B cell (primary cell): ENCODE measurements at places on chromosomes 11 and 22.
A peak's percentile ranks its signal among the peaks of the same experiment; 100 is the strongest.

DNA sequence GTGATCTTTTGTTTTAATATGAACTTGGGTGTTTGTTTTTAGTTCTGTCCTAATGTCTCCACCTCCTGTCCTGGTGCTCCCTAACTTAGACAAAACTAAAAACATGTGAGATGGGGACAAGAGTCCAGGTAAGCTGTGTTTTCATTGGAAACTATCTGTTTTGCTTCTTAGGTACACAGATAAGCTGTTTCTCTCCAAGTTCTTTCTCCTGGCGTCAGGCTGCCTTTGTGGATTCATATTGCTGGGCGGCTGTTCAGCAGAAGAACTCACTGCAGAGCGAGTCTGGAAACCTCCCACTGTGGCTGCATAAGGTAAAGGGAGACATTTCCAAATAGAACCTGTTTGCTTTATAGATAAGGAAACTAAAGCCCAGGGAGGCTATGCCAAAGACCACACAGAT, 24.7 kb downstream of the PANX1 start:
- DNase-seq, result no peak

DNA sequence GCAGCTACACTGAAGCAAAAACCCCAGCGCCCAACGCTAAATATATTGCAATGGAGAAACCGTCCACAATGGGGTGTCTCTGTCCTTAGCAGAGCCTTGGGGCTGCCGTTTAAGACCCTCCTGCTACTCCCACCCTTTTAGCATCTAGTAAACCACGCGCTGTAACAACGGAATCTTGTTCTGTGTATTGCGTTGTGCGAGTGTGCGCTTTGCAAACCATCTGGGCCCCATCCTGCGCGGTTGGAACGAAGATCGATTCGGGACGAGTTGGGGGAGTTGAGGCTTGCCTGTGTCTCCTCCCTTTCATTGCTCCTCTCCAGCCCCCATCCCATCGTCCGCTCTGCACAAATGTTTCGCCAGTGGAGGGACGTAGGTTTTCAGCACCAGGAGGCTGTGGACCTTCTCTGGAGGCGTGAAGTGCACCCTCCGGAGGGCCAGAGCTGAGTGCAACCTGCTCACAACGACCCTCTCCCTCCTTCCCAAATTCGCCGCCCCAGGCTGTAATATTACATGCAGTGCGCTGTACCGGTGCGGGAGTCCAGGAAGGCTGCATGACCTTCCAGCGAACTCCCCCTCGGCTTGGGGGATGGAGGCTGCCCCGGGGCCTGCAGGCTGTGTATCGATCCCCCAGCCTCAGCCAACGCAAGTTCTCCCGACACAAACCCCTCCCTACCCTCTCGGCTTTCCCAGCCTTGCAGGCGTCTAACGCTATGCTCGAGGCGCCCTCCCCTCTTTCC, 1.6 kb upstream of the KMT2A start:
- peak; percentile 62 for DNase-seq

DNA sequence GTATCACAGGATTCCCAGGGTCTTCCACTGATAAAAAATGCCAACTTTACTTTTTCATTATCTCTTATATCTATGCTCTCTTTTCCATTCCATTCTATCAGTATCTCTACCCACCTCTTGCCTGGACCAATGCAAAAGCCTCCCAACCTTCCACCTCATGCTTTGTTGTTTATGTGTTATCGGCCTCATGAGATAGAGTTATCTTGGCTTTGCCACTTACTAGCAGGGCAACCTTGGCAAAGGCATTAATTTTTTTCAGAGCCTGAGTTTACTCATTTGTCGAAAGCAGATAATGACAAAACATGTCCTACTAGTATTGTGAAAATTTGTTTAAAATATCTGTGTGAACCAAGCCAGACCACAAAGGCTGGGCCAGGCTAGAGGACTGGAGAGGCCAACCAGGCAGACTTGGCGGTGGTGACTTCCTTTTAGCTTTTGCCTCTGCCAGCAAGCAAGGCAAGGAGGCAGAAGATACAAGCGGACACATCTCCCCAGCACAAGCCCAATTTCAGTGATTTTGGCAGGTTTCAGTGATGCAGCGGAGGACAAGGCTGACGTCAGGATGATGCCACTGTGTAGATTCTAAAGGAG, 106.9 kb downstream of the ADAMTS15 start:
- DNase-seq, result no peak

DNA sequence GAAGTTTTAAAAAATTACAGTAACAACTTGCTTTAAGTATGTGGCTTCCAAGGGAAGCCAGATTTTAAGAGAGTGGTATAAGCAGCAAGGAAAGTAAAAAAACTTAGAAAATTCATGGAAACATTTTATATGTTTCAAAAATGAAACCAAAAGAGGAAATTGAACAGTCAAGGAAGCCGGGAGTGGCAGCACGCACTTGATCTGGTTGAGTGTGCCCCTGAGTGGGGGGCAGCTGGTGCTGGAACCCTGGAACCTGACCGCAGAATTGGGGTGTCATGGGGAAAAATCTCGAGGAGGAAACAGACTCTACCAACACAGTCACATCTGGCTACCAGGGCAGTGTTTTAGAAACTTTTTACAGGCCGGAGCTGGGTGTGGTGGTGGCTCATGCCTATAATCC, 14.0 kb downstream of the MICALL1 start:
- peak; percentile 45 for DNase-seq

GRCh38 chr22:17672417-17672991, 33.9 kb downstream of the BCL2L13 start:
- no peak for DNase-seq

- DNase-seq, result peak; percentile 42
Measured at GRCh38 chr22:45946805-45947600, 30.0 kb downstream of the WNT7B start.

DNA sequence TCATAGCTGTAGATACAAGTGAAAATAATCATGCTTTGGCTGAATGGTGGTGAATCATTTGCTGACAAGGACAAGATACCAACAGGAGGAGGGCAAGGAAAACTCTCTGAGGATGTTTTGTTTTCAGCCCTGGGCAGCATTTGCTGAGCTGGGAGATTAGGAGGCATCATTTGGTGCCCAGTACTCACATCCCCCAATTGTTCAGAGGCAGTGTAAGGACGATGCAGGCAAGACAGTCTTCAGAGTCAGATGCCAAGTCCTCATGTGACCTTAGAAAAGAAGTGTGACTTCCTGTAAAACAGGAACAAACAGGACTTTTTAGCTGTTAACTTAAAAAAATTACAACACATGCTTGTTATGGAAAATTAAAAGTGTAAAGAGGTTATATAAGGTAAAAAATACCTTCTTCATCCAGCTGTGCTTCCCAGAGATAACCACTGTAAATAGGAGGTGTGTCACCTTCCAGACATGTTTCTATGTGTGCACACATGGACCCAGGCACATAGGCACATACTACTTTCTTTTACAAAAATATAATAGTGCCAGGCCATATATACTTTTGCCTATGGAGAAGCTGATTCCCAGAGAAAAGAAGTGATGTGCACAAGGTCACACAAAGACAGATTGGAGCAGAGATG, 18.0 kb downstream of the CNTF start:
- DNase-seq, result no peak

DNA sequence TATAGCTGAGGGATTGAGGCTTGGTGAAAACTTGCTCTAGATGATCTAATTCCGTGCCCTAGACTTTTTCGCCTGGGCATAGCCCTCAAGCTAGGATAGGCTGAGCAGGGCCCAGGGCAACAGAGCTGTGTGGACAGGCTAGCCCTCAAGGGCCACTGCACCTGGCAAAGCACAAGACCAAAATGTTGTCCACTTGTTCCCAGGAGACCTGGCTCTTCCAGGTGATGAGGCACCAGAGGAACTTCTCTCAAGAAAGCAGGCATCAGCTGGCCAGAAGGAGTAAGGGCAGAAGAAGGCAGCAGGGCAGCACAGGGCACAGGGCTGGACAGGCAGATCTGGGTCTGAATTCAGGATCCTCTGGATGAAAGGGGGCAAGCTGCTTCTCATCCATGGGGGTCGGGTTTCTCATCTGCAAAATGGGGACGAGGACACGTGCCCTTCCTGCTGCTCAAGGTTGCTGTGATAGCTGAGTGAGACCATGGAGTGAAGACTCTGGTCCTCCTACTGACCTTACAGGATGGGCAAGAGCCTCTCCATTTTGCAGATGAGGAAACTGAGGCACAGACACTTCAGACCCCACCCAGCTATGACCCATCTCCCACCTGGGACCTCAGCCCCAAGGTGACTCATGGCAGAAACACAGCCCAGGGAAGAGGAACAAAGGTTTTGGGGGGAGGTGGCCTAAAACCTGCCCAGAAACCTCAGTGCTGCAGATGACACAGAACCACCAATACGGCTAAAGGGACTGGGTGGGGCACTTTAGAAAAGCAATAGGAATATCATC, 42.2 kb upstream of the PRDM11 start:
- DNase-seq, result peak; percentile 13

DNA sequence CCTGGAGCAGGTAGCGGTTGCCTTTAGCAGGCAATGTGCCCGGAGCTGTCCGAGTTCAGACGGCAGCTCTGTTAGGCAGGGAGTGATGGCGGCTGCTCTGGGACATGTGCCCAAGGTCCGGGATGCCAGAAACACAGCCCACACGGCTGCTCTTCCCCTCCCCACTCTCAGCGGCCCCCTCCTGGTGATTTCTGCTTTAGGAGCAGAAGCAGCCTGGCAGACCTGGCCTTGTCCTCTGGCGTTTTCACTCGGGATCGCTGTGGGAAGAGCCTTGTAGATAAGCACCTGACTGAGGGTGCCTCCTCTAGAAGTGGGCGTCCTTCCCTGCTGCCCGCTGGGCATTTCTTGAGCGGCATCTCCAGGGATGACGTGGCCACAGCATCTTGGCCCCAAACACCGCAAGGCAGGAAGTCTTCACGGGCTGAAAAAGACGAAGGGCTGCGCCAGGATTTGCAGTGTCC, 392.2 kb downstream of the TBC1D22A start:
- no peak for DNase-seq

DNA sequence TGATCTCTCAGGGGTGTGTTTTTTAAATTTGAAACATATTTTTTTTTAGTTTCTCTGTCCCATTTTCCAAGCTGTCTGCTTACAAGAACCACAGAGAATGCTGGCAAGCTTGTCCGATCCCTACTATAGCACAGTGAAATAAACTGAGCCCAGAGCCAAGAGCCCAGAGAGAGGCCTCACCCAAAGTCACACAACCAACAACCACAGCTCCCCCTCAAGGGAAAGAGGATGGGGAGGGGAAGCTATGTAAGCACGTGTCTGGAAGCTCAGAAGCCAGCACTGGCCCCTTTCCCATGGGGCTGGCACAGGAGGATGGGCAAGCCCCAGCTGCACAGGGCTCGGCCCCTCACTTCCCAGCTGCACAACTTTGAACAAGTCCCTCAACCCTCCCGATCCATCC, 3.2 kb upstream of the SART1 start:
- DNase-seq, result no peak

DNA sequence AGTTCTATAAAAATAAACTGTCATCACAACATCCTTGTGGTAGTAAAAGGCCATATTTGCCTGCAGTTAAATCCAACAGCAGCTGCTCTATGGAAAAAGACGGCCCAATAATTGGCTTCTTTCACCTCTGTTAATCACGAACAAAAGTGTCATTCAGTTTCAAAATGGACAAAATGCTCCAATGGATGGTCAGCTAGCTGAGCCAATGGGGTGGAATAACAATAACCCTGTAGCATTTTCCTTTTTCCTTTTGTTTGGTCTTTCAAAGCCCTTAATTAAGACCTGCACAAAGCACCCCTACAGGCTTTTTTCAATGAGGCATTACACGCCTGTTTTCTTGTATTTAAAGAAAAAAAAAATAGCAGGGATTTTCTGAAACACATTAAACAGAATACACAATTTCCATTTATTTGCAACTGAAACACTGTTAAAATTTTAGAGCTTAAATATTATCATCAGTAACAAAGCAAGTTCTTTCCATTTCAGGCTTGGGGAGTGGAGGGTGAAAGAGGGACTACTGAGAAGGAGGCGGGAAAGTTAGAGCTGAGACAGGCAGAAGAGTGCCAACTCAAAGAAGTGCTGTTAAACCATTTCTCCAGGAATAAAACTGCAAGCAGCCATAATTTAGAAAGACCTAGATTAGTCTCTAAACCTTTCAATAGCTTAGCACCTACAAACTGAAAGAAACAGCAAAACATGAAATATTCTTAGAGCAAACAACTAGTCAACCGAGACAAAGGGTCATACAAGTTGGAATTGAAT, 28.7 kb downstream of the LGR4 start:
- no peak for DNase-seq

DNA sequence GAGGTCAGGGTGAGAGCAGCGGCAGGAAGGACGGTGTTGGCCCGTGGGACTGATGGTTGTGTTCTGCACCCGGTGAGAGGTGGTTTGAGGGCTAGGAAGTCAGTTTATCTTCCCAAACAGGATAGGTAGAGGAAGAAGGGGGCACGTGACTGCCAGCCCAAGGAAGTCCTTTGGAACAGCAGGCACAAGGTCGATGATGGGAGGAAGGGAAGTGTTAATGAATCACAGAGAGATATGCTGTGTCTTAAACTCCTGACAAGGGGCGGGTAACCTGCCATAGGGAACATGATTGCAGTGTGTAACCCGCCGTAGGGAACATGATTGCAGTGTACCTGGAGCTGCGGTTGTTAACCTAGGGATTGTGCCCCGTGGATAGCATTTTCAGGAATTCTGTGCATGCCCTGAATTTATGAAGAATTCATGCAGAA, 49.0 kb downstream of the PRR5L start:
- DNase-seq, result no peak

DNA sequence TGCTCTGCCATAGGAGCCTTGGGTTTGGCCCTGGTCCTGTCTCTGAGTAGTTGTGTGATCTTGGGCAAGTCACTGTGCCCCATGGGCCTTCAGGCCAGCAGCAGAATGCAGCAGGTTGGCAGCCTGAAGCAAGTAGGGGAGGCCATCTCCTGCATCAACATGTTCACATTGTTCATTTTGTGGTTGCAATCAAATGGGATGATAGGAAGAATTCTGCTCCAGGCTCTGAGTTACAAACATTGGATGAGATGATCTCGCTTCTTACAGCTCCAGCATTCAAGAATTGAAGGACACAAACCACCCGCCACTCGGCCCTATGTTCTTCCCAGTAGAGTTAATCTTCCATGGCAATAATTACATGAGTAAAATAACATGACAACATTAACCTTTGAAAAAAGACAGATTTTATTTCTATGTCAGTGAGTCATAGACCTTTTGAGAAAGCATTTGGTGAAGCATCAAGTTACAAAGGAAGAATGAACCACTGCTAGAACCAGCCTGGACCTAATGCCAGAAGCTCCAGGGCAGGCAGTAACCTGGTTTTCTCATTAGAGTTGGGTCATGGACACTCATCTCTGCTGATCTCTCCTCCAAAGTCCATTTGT, 308.3 kb upstream of the NCAM1 start:
- no peak for DNase-seq

GRCh38 chr22:35313311-35314121, 13.8 kb downstream of the TOM1 start:
- no peak for DNase-seq

- no peak for DNase-seq
Measured at GRCh38 chr22:50174382-50175190, 4.1 kb downstream of the PANX2 start.

GRCh38 chr11:63901660-63902059, 15.3 kb downstream of the RCOR2 start:
- DNase-seq, result no peak

- DNase-seq, result peak; percentile 29
Measured at GRCh38 chr11:128294001-128294670, 293.2 kb downstream of the ETS1 start.
